ENCODE measurements at places on chromosomes 1 and 21.
A peak's percentile ranks its signal among the peaks of the same experiment; 100 is the strongest.

GRCh38 chr1:152328801-152329391 lies 3.9 kb upstream of the FLG start:
- DNase-seq: no peak
- no peaks in the 10 kb centered on the region for H3K36me3 ChIP-seq
- no peaks in the 10 kb centered on the region for H3K27me3 ChIP-seq
- H3K27ac ChIP-seq: no peak overlapping the region

DNA sequence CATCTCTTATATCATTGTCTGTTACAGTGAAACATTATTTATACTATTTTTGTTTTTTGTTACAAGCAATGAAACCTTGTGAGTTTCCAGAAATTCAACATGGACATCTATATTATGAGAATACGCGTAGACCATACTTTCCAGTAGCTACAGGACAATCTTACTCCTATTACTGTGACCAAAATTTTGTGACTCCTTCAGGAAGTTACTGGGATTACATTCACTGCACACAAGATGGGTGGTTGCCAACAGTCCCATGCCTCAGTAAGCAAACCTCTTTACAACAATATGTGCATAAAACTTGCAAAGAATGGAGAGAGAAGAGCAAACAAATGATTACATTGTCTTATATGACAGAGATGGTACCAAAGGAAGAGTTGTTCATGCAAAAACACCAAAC lies 22.4 kb downstream of the CFHR4 start:
- H3K27ac ChIP-seq: no peak overlapping the region
- no peak for DNase-seq
- H3K4me3 ChIP-seq: no peak overlapping the region
- H3K4me1 ChIP-seq: no peaks in the 10 kb centered on the region
- H3K36me3 ChIP-seq: no peaks in the 10 kb centered on the region

- H3K27ac ChIP-seq: no peak overlapping the region
- H3K4me3 ChIP-seq: no peak overlapping the region
- no peaks in the 10 kb centered on the region for H3K4me1 ChIP-seq
- no peaks in the 10 kb centered on the region for H3K27me3 ChIP-seq
Observed at GRCh38 chr1:227775841-227776240, 39.6 kb upstream of the PRSS38 start.

DNA sequence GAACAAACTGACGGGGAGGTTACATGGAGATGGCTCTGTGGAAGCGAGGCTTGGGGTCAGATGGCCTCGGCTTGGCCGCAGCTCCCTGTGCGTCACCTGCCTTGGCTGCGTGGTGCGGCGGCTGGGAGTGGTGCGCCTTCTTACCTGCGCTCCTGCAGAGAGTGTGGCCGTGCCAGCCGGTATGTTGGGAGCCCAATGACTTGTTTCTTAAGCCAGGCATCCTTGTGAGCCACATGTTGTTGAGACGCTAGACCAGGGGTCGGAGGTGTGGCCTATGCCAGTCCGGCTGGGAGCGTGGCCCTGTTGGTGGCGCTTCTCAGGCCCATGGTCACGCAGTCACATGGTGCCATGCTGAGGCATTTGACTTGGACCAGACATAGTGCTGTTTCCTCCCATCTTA lies 10.5 kb downstream of the SLX9 start:
- H3K36me3 ChIP-seq: peaks cover 56% of the 10 kb centered on the region
- H3K4me1 ChIP-seq: peaks cover 66% of the 10 kb centered on the region
- H3K27ac ChIP-seq: no peak overlapping the region
- no peak for DNase-seq
- H3K27me3 ChIP-seq: no peaks in the 10 kb centered on the region

DNA sequence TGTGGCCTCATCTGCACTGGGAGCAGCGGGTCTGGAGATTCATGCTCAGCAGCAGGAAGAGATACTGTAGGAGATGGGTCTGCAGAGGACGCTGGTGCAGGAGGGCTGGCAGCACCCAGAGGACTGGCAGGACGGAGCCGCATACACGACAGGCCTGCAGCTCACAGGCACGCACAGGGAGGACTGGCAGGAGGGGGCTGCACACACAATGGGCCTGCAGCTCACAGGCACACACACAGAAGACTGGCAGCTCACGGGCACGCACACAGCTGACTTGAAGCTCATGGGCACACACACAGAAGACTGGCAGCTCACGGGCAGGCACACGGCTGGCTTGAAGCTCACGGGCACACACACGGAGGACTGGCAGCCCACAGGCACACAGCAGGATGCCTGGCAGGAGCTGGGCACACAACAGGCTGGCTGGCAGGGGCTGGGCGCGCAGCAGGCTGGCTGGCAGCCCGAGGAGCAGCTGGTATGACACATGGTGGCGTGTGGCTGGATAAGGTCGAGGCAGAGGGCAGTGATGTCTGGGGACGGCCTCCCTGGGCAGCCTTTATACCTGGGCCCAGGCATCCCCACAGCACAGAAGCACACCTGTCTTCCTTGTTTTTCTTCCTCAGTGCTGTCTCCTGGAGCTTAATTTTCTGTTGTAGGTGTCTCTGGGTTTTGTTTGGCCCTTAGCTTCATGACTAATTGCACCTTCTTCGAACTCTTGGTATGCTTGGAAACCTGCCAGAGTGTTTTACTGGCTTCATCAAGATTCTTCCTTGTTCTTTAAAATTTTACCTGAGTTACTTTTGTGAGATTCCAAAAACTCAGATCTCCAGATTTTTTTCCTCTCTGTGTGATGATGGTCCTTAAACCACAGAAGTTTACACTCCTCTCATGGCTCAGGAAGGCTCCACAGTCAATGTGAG lies at the start of gene KRTAP12-2:
Gene KRTAP12-2, minus strand, starts transcription at position 527 of the 920 bp plus-strand sequence. Its CDS starts 41 bp downstream, at position 486.
- peaks cover 1% of the 10 kb centered on the region for H3K36me3 ChIP-seq
- DNase-seq: no peak
- no peak within 1 kb of the TSS for H3K27ac ChIP-seq
- no peak within 1 kb of the TSS for H3K4me3 ChIP-seq
- peaks cover 37% of the 10 kb centered on the region for H3K27me3 ChIP-seq

DNA sequence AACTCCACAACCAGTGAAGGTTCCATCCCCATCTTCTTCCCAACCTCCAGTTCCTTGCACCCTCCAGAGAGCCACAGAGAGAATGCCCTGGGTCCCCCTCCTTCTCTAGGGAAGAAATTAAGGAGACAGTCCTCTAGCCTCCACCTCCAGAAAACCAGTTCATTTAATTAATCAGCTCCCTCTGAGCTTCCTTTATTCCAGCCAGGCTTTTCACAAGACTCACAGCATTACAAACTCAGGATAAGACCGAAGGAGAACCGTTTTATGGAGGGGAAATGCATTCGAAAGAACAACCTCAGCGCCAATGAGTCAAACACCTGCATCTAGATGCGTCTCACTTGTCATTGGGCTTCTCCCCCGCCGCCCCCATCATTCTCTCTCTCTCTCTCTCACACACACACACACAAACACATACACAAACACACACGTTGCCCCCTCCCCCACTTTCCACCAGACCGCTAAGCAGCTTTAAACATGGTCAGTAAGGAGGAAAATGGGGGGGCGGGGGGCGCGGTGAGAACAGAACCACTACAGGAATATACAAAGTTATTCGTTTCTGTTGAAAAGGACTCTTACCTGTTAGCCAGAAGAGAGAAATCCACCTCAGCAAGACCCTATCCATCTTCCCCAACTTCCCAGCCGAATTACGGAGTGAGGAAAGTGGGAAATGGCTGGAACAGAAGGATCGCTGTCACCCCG lies 544 bp downstream of the ILDR2 start:
- H3K27me3 ChIP-seq: peaks cover 54% of the 10 kb centered on the region
- peaks cover 33% of the 10 kb centered on the region for H3K4me1 ChIP-seq
- no peaks in the 10 kb centered on the region for H3K36me3 ChIP-seq
- DNase-seq: no peak
- H3K4me3 ChIP-seq: peak overlapping the region; percentile 83
- H3K27ac ChIP-seq: peak overlapping the region; percentile 67

- DNase-seq: no peak
- no peak overlapping the region for H3K27ac ChIP-seq
- no peak overlapping the region for H3K4me3 ChIP-seq
Observed at GRCh38 chr1:245512181-245512888, 357.6 kb downstream of the KIF26B start.

GRCh38 chr1:14689996-14690615 lies 91.6 kb downstream of the KAZN start:
- no peaks in the 10 kb centered on the region for H3K4me1 ChIP-seq
- peaks cover 13% of the 10 kb centered on the region for H3K27me3 ChIP-seq
- no peak for DNase-seq
- no peak overlapping the region for H3K27ac ChIP-seq

- no peak overlapping the region for H3K27ac ChIP-seq
- no peak for DNase-seq
- H3K27me3 ChIP-seq: no peaks in the 10 kb centered on the region
- H3K4me1 ChIP-seq: peaks cover 2% of the 10 kb centered on the region
Observed at GRCh38 chr1:219324171-219324570, 150.5 kb downstream of the LYPLAL1 start.

GRCh38 chr1:40965531-40965930 lies 14.0 kb upstream of the CTPS1 start:
- no peaks in the 10 kb centered on the region for H3K36me3 ChIP-seq
- no peaks in the 10 kb centered on the region for H3K27me3 ChIP-seq
- no peaks in the 10 kb centered on the region for H3K4me1 ChIP-seq
- H3K27ac ChIP-seq: no peak overlapping the region
- no peak for DNase-seq

DNA sequence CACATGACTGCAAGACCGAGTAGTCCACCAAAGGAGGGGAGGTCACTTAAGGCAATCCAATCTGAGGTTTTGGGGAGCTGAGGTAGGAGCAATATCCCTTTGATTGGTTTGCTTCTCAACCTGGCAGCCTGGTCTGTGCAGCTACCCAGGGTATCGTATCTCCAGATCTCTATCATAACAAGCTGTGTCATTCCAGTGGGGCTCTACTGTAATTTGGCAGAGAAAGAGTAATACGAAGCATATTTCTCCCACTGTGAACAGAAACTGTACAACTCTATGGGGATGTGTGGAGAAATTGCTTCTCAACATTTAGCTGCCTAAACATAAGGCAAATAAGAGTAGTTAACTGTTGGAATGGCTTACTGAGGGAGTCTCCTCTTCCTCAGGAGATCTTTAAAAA lies 20.6 kb downstream of the CD101 start:
- H3K4me1 ChIP-seq: no peaks in the 10 kb centered on the region
- H3K36me3 ChIP-seq: no peaks in the 10 kb centered on the region
- no peak overlapping the region for H3K27ac ChIP-seq
- H3K27me3 ChIP-seq: no peaks in the 10 kb centered on the region
- no peak for DNase-seq

DNA sequence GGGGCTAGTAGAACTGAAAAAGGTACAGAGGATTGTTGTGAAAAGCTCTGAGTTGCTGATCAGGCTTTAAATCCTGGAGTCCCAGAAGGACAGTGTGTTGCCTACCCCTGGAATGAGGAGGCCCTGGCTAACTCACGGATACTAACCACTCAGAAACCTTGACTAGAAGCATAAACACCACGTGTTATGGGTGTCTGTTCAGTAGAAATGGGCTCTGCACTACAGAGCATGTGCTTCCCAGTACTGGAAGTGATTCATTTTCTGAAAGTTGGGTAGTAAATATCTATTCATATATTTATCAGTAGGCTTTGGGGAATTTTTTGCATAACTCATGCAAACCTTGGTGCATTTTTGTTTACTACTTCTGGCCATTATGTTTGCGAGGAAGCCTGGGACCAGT lies 15.1 kb upstream of the CLCA1 start:
- no peak overlapping the region for H3K27ac ChIP-seq
- no peaks in the 10 kb centered on the region for H3K4me1 ChIP-seq
- peaks cover 8% of the 10 kb centered on the region for H3K27me3 ChIP-seq

DNA sequence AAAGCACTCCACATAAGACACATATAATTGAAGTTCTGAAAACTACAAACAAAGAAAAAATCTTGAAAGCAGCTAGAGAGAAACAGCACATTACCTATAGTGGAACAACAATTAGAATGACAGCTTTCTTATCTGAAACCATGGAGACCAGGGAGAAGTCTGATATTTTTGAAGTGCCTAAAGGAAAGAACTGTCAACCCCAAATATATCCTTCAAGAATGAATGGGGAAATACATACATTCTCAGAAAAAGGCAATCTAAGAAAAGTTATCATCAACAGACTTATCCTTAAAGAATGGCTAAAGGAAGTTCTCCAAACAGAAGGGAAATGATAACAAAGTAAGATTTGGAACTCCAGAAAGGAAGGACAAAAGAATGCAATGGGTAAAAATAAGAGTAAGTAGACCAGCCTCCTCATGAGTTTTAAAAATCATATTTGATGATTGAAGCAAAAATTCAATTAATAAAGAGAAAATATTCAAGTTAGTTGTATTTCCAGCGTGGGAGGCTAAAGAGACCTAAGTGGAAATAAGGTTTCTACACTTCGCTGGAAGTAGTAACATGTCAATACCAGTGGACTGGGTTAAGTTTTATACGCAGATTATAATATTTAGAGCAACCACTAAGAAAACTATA lies 170.8 kb upstream of the SAMSN1 start:
- no peak for DNase-seq
- no peak overlapping the region for H3K4me3 ChIP-seq
- no peak overlapping the region for H3K27ac ChIP-seq
- H3K27me3 ChIP-seq: no peaks in the 10 kb centered on the region
- H3K4me1 ChIP-seq: peaks cover 2% of the 10 kb centered on the region

- no peak for DNase-seq
- H3K27ac ChIP-seq: peak overlapping the region; percentile 51
- no peak overlapping the region for H3K4me3 ChIP-seq
- H3K4me1 ChIP-seq: peaks cover 30% of the 10 kb centered on the region
- H3K27me3 ChIP-seq: no peaks in the 10 kb centered on the region
- peaks cover 9% of the 10 kb centered on the region for H3K36me3 ChIP-seq
Observed at GRCh38 chr1:33258788-33259274, 2.5 kb downstream of the ZNF362 start.

DNA sequence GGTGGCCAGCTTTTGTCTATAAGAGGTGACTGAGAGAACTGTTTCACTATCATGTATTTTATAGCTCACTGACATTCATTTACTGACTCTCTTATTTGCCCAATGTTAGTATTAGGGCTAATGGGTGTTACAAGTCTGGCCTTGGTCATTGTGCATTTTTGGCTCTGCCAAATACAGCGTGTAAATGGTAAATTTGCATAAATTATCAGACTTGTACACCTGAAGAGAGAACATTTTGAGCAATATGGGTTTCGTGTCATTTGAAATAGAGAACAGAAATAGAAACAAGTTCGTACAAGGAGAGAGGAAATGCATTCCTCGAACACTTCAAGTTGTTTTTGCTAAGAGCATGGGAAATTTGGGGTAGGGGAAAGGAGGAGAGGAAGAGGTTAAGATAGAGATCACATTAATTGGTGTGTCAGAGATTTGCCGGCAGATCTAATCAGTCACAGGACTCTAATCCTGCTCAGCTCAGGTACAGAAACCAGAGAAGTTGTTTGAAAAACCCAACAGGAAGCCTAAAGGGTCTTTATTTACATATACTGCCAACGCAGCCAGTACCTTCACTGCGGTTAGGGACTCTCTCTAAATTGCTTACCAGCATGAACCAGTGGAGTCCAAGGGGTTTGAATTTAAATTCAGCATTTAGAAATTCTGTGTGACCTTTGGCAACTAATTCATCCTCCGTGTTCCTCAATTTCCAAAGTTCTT lies 261.5 kb downstream of the GPATCH2 start:
- H3K4me1 ChIP-seq: peaks cover 3% of the 10 kb centered on the region
- no peaks in the 10 kb centered on the region for H3K27me3 ChIP-seq
- DNase-seq: no peak
- no peak overlapping the region for H3K27ac ChIP-seq
- H3K4me3 ChIP-seq: no peak overlapping the region
- no peaks in the 10 kb centered on the region for H3K36me3 ChIP-seq
